ENCODE measurements at places on chromosomes 6 and 20. TPM values are rescaled to one million over a fixed set of nuclear protein-coding genes. Genes with fewer than 3 reads are reported as not detected.

The GHRH gene
- polyA plus RNA-seq = not detected

The FAM162B gene
- 8.5 TPM for polyA plus RNA-seq

The FAM184A gene
- 12.6 TPM for polyA plus RNA-seq

The RNF217 gene
- 34.8 TPM for polyA plus RNA-seq

The IP6K3 gene
- 28.1 TPM for polyA plus RNA-seq

The LTV1 gene
- 38.2 TPM for polyA plus RNA-seq

The RAB32 gene
- 15.5 TPM for polyA plus RNA-seq

The PLN gene
- polyA plus RNA-seq = 6.5 TPM

The CST4 gene
- not detected for polyA plus RNA-seq

The TMEM217 gene
- 1.3 TPM for polyA plus RNA-seq

The ADNP gene
- polyA plus RNA-seq = 68.5 TPM

The PM20D2 gene
- 33.8 TPM for polyA plus RNA-seq

The MAP3K5 gene
- polyA plus RNA-seq = 2.1 TPM

The DCBLD1 gene
- 7.2 TPM for polyA plus RNA-seq

The SLC17A3 gene
- not detected for polyA plus RNA-seq

The MARCKS gene
- polyA plus RNA-seq = 221 TPM

The HLA-G gene
- polyA plus RNA-seq = 4.4 TPM

The TMEM244 gene
- polyA plus RNA-seq = not detected

The AVP gene
- not detected for polyA plus RNA-seq

GRCh38 chr6:161227004-161227960, 46.6 kb downstream of the AGPAT4 start:
- no peak for DNase-seq

DNA sequence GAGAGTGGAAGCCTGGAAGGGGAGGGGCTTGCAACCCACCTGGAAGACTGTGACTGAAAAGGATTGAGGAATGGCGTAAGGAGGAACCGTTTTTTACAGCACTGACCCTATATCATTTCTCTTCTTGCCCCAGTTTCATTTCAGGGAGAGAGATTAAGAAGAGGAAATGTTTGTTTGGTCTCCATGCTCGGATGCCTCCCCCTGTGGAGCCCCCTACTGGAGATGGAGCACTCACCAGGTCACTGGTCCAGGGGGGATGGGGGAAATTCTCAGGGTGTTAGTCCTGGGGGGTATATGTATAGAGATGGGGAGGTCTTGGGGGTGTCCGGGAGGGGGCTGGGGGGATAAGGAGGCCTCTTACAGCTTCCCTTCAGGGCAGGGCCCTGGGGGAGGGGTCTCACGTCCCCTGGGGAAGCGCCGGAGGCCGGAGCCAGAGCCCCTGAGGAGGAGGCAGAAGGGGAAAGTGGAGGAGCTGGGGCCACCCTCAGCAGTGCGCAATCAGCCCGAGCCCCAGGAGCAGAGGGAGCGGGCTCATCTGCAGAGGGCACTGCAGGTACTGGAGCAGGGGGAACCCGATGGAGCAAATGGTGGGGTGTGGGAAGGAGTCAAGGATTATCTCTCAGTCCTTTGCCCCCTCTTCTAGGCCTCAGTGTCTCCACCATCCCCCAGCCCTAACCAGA, 3.2 kb downstream of the CUTA start:
- DNase-seq = no peak

DNA sequence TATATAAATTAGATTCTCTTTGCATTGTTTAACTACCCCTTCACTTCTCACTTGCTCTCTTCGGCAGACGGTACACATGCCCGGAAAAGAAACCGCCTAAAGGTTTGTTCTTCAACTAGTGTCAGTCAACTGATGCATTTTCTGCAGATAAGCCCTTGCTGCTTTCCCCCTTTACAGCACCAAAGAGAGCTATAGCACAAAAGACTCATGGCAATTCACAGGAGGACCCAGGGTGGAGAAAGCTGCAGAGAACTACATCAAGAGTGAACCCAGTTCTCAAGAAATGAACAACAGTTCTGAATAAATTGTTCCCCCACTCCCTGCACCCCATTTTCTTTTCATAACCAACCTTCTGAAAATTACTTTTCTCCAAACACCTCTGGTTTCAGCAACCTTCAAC, 8.9 kb downstream of the CD164 start:
- DNase-seq = no peak

- peak; percentile 85 for DNase-seq
These were observed 45.3 kb upstream of the COL21A1 start for GRCh38 chr6:56292505-56293181.

GRCh38 chr20:17938871-17939619, 29.5 kb downstream of the SNX5 start:
- peak; percentile 85 for DNase-seq

GRCh38 chr20:39528436-39528835, 566.3 kb downstream of the DHX35 start:
- DNase-seq = no peak

DNA sequence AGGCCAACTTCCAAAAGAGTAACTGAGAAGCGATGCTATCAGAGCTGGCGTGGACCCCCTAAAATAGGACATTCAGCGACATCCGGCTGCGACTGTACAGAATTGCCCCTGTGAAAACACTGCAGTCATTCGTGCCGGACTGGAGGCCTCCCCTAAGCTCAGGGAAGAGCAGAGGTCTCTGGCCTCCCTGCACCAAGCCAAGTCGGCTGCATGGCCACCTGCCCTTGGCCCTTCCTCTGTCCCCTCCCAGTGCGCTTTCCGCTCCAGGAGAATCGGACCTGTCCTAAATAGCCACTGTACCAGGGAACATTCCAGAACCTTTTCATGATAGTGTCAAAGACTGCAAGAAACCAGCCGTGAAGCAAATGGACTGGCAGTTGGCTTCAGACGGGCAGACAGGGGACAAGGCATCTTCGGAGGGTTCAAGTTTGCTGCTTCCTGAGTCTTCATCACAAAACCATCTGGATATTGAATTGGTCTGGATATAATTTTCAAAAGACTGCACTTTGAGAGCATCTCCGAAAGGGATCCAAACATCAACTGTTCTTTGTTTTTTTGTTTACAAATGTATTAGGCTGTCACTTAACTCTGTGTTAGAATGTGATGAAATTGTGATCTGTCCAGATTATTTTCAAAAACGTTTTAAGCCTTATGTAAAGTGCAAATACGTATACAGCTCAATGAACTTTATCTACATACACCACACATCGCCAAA, 16.5 kb downstream of the SLC2A4RG start:
- no peak for DNase-seq

GRCh38 chr6:79421001-79421411, 116.2 kb downstream of the LCA5 start:
- no peak for DNase-seq

GRCh38 chr20:18405826-18406225, 61.0 kb downstream of the DZANK1 start:
- no peak for DNase-seq

DNA sequence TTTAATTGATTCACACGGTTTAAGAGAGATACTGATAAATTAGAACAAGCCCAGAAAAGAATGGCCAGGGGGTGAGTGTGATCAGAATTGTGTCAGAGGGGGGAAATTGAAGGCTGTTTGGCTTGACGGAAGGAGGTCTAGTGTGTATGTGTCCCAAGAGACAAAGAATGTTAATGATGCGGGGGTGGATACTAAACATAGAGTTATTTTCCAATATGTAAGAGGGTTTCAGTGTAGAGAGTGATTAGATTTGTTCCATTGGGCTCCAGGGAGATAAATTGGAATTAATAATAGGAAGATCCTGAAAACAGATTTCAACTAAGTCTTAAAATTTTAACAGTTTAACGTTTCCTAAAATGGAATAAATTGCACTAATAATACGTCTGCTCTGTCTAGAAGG, 38.1 kb upstream of the UTRN start:
- DNase-seq = peak; percentile 82

- DNase-seq = no peak
These were observed 16.7 kb upstream of the VNN1 start for GRCh38 chr6:132730560-132730959.

- no peak for DNase-seq
These were observed 2.4 kb upstream of the WFDC2 start for GRCh38 chr20:45467172-45467571.

DNA sequence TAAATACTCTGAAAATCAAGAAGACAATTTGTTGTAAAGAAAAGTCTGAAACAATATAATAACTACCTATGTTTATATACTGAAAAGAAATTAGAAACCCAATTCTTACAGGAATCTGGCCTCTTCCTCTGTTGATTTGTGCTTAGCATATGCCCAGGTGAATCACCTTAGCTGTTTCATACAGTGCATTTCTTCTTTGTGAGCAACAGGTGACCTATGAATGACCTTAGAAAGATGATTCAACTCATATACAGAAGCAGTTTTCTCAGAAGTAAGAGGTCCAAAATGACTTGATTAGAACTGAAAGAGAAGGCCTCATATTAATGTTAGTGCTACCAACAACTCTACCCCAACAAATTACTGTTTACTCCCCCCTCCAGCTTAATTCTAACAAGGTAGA, 419.5 kb upstream of the ID4 start:
- no peak for DNase-seq

- no peak for DNase-seq
These were observed 435 bp downstream of the ZSWIM3 start for GRCh38 chr20:45857882-45858216.

DNA sequence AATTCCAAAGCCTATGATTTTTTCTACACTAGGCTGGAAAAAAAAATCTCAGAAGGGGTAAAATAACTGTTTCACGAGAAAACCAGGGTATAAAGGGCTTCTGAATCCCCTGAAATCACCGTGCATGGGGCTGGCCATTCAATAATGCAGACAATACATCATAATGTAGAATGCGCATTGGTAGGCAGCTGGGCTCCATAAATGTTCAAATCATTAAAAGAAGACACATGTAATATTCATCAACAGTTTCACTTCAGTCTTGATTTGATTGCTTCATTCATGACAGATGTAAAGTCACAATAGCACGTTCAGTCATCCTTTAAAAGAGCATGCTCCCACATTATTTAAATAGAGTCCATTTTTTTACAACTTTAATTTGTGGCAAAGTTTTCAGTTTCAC, 20.5 kb downstream of the PTCHD4 start:
- no peak for DNase-seq

- DNase-seq = no peak
These were observed 84.5 kb downstream of the SLC16A10 start for GRCh38 chr6:111171577-111172400.

GRCh38 chr20:19540392-19540791, 217.7 kb upstream of the RIN2 start:
- DNase-seq = peak; percentile 55

- DNase-seq = no peak
These were observed 259.0 kb downstream of the FOXC1 start for GRCh38 chr6:1868561-1869261.

DNA sequence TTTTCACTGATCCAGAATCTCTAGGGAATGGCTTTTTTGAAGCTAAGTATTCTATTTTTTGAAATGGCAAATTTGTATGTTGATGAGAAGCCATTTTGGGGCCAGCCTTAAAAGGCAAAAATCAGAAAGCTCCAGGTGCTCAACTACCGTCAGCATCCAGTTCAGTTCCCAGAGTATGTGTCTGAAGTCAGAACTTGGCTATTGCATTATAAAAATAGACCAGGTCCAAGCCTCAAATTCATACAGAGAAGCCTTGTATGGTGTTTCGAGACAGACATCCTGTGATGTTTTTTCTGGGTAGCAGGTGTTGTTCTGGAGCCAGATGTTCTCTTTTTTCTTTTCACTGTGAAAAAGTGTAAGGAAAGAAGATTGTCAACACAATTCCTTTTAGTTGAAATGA, 68.2 kb downstream of the CCN2 start:
- DNase-seq = no peak

- no peak for DNase-seq
These were observed 17.4 kb downstream of the SLCO4A1 start for GRCh38 chr20:62659488-62660239.

GRCh38 chr6:43744931-43745727, 24.9 kb upstream of the VEGFA start:
- no peak for DNase-seq

DNA sequence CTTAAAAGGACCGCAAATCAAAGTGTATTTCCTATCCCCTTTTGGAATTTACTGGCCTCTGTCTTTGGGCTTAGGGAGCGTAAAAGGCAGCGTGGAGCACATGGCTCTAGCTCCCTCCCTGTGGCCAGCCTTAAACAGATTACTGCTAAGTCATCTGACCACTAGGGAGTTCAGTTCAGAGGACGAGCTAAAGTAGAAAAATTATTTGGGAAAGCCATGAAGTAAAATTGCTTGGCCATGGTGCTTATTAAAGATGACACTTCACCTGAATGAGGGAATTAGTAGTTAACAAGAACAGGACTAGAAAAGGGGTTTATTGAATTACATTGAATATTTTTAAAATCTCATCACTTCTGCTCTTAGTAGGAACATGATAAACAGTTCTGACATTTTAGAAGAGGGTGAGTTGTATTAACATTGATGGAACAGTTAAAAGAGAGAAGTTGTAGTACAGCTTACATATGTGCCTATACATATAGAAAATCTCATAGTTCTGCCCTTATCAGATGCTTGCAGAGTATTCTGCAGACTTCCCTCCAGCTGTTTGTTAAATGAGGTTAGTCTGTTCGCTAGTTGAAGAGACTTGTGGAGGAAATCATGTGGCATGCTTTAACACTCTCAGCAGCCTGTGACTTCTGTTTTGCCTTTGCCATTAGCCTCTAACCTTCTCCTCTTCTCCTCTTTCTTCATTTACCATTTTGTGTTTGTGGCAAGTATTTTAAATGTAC, 31.2 kb upstream of the MAPK13 start:
- DNase-seq = no peak

- no peak for DNase-seq
These were observed 152.5 kb downstream of the MTHFD1L start for GRCh38 chr6:151018046-151018445.

DNA sequence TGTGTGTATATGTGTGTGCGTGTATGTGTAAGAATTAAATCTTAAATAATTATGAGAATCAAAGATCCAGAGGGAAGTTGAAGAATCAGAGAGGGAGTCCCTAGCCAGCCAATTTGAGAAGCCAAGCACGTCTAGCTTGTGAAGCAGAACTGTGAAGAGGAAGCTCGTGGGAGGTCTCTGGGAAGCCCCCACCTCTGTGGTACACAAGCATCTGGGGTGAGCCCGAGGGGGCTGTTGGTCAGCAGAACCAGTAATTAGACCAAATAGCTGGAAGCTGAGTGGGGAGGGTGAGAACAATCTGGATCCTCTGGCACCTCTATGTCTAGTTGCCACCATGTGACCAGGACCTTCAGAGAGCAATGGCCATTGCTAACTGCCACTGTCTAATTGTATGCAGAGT, 310.0 kb upstream of the PRND start:
- no peak for DNase-seq

DNA sequence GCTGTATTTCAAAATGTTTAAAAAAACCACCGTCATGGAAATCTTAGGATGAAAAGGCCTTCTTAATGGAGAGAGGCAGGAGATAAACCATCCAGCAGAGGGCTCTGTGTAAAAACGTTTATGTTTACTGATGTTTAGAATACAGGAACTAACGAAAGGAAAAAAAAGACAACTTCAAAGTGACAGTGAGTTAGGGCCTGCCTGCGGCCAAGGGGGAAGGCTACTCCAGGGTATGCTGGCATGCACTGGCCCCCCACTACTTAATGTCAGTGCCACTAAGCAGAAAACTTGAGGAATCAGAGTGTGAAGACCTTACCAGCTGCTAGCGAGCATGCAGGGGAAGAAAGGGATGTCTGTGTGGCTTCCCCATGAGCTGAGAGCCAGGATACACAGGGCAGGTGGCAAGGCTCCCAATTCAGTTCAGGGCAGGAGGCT, 47.7 kb downstream of the AKAP7 start:
- DNase-seq = peak; percentile 72
